ENCODE measurements at places on chromosomes 5 and 9.

DNA sequence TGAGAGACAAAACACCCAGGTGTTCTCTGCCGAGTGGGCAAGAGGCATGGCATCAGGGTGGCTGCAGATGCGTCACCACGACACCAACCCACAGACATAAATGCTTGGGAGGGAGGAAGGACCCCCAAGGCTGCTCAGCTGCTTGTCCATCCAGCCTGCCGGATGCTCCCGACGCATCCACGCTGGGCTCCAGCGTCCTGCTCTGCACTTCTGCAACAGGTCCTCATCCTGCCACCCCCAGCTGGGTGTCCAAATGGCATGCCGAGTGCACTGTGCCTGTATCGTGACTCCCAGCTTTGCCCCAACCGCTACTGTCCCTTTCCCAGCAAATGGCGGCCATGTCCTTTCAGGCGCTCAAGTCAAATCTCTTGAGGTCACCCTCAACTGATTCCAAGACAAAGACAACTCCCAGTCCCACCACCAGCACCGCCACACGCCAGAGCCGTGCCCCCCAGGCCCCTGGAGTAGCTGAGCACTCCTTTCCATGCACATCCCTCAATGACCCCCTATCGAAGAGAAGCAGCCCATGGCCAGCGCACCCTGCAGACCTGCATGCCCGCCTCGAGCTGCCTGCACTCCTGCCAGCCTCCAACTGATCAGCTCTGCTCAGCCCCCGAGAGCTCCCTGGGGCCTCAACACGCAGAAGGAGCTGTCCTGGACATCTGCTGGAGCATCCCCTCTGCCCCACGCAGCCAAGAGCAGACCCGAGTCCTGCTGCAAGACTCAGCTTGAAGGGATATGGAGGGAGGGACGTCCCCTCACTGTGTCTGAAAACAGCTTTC lies 116.7 kb downstream of the ROR2 start:
- no peak for DNase-seq

- no peak for DNase-seq
These were observed 1.9 kb upstream of the FST start for GRCh38 chr5:53478411-53479044.

DNA sequence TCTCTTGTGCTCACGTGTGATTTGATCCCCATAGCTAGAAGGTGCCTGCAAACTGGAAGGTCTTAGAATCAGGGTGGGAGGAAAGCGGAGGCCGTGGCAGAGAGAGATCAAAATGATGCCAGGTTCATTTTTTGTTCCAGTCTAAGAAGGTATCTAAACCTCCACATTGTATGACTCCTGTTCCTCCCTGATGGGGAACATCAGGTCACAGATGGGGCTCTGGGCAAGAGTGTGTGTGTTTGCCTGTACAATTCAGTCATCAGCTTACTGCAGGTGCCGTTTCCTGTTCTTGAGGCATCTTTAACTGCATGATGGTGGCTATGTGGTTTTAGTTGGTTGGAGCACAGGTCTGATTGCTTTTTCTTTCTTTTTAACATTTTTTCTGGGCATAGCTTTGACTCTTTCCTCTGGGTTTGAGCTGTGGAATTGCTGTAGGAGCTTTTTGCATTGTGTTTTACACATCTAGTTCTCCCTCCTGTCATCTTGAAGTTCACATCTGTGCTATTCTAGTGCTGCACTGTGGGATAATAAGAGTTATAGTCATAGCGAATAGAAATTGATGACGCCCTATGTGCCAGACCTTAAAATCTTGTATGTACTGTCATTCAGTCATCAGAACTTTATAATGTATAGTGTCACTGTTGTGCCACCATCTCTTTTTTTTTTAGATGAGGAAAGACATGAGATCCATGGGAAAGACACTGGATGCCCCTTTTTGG lies 30.8 kb downstream of the ARHGAP26 start:
- no peak for DNase-seq

GRCh38 chr9:73239570-73240265 lies 88.1 kb downstream of the ANXA1 start:
- no peak for DNase-seq

DNA sequence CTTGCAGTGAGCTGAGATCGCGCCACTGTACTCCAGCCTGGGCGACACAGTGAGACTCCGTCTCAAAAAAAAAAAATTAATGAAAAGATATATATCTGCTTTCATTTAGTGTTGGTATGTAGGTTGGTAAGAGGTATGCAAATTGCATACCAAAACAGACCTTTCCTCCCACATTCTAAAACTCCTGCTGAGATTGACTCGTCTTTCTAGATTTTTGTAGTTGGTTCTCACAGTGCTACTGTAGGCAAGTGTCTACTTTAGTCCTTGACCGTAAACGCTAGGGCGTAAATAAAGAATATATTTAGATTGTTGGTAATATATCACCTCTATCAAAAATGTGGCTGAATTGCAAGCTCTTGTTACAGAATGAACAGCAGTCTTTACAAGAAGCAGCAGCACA lies 445.9 kb downstream of the CHSY3 start:
- no peak for DNase-seq

- DNase-seq = no peak
These were observed 9.0 kb upstream of the RFX3 start for GRCh38 chr9:3534614-3535404.
